ENCODE measurements at places on chromosomes 2 and 18. TPM values are rescaled to one million over a fixed set of nuclear protein-coding genes. Genes with fewer than 3 reads are reported as not detected.

COBLL1 gene
- total RNA-seq: 12.1 TPM

DNA sequence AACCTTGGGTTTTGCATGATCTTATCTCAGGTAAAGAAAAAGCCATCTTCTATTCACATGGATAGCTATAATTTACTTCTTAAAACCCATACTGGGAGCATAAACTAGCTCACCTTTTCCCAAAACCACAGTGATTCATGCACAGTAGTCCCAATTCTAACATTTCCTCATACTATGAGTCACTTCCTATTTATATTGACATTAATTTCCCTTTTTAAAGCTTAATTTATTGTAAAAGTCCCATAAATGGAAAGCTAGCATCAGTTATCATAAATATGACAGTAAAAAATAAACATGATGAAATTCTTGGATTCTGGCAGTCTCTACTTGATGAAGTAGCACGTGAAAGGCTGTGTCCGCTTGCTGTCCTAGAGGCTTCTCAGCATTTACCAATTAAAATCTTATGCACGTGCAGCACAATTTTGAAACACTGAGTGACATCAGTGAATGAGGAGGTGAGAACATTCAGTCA is 180.1 kb downstream of the CDH2 start:
- no peak for DNase-seq

- peak; percentile 69 for DNase-seq
These were observed 80.8 kb downstream of the GAREM1 start for GRCh38 chr18:32389858-32390257.

- no peak for DNase-seq
These were observed 1272.8 kb downstream of the SUCLG1 start for GRCh38 chr2:83186105-83186760.

DNA sequence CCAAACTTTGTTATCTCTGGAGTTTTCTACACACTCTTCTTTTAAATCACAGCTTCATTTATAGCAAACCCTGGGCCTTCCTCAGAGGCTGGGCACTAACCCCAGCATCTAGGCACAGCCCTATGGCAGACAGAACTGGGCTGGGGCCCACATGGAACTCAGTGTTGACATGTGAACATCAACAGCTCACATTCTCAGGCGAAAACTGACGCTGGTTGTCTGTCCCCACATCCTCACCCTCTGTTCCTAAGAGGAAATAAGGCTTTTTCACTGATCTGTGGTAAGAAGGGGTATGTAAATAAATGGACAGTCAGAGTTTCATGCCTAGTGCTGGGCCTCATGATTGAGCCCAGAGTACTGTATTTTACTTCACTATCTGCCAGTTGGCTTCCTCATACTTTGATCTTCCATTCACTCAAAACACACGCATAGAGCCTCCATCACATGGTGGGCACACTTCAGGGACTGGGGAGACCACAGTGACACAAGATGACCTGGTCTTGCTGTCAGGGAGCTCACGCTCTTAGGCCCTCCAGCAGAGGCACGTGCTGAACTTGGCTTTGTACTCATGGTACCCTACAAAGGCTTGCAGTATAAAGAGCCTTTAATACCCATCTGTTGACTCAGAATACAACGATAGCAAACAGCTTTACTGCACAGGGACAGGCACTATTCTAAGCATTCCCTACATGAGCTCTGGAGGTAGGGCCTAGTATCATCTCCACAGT is 43.0 kb downstream of the EFEMP1 start:
- DNase-seq: peak; percentile 39

GPR45 gene
- total RNA-seq: not detected

ITPRIPL1 gene
- 1.0 TPM for total RNA-seq

DNA sequence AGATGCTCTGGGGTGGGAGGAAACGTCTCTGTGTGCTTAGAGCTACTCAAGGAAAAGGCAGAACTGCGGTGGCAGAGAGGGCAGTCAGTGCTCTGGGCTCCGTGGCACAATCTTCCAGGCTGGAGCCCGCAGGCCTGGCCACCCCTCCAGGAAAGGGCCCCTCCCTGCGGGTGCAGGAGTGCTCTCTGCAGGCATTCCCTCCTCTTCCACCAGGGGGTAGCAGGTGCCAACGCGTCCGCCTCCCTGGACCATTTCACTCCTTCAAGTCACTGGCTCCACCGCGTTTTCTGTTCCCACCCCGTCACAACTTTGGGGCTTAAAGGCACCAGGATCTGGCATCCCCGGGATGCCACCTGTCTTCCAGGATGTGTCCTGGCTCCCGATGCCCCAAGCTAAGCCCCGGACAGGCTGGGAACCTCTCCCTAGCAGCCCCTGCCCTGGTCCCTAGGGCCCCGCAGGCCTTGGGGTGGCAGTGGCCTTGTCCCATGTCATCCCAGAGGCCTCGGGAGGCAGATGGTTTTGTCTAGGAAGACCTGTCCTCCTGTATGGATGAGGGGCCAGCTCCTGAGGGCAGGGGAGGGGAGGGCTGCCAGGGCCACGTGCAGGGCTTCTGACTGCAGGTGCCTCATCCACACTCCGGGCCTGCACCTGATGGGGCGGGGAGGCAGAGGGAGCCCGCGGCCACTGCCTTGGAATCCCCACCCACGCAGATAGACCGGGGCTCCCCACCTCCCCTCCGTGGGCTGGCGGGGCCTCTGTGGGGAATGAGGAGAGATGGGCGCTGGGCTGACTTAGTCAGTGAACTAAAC is 26.4 kb downstream of the KCNIP3 start:
- no peak for DNase-seq

PSMA8 gene
- 0.48 TPM for total RNA-seq

GRCh38 chr2:226725126-226725860 is 74.3 kb downstream of the IRS1 start:
- DNase-seq: peak; percentile 41

DNA sequence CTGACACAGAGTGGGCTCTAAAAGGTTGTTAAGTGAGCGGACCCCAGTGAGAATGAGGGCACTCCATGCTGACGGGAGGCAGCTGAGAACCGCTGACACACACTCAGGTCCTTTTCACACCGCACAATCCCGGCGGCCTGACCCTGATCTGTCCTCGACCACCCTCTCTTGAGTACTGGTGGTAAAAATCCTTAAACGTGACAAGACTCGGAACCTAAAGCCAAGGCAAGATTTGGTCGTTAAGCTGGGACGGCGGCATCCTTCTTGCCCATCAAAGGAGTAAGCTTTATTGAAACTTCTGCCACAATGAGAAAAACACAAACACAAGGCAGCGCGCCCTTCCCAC is 569 bp downstream of the TMX3 start:
- no peak for DNase-seq

CHRNG gene
- total RNA-seq: not detected

MPP4 gene
- total RNA-seq: not detected

GRCh38 chr18:13606604-13607254 is 119.6 kb downstream of the FAM210A start:
- no peak for DNase-seq

- no peak for DNase-seq
These were observed 11.4 kb downstream of the UBE2F start for GRCh38 chr2:237978058-237978712.

CCDC178 gene
- 0.35 TPM for total RNA-seq

GRCh38 chr18:63686871-63687270 is 15.9 kb upstream of the SERPINB11 start:
- DNase-seq: no peak

GRCh38 chr18:12477606-12478005 is 69.9 kb downstream of the PRELID3A start:
- DNase-seq: no peak

GRCh38 chr18:67935638-67936037 is 419.1 kb upstream of the DSEL start:
- DNase-seq: no peak

DNA sequence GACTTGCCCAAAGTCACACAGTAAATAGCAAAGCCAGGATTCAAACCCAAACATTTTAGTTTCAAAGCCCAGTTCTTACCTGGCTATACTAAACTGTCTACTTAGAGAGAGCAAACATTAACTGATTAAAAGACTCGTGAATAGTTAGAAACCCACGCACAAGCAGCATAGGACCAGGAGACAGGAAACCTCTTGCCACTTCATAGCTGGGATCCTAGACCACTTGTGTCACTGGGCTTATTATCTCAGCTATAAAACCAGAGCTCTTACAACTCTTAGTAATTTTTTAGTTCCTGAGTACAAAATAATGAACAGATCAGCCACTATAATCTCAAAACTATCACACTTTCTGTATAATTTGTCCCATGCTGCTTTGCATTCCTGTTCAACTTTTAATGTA is 2.4 kb upstream of the AAK1 start:
- no peak for DNase-seq

SERPINB13 gene
- total RNA-seq: not detected

GRCh38 chr18:46070232-46070631 is 1.8 kb downstream of the PSTPIP2 start:
- no peak for DNase-seq

DNA sequence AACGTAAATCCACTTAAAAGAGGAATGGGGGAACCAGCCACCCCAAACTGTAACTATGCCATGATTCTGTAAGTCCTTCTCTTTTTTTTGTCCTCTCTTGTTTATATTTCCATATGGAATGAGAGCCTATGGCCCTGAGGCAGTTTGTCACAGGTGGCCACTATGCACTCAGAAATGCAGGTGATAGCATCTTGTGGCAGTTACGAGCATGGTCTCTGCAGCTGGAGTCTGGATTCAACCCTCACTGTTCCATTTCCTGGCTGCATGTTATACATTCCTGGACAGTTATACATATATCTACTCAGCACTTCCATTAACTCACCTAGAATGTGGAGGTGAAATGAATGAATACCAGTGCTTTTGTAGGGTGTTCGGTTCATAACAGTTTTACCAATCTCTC is 291.5 kb upstream of the FANCL start:
- no peak for DNase-seq

DNA sequence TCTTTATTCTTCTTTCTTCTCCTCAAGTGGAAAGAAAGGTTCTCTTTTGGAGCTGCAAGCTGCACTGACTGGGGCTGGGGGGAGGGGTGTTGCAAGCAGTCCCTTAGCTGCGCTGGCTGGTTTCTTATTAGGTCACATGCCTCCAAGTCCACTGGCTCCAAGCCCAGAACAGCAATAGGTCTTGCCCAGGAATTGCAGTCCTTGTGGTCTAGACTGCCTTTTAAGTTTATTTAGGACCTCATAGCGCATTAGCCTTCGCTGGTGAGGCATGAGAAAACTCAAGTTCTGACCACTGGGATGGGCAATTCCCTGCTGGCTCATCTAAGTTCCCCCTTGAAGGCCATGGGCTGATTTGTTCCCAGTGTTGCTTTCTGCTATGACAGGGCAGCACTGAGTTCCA is 138.6 kb upstream of the SCN7A start:
- no peak for DNase-seq

- no peak for DNase-seq
These were observed 40.3 kb upstream of the ATP8B1 start for GRCh38 chr18:57843386-57843785.

DNA sequence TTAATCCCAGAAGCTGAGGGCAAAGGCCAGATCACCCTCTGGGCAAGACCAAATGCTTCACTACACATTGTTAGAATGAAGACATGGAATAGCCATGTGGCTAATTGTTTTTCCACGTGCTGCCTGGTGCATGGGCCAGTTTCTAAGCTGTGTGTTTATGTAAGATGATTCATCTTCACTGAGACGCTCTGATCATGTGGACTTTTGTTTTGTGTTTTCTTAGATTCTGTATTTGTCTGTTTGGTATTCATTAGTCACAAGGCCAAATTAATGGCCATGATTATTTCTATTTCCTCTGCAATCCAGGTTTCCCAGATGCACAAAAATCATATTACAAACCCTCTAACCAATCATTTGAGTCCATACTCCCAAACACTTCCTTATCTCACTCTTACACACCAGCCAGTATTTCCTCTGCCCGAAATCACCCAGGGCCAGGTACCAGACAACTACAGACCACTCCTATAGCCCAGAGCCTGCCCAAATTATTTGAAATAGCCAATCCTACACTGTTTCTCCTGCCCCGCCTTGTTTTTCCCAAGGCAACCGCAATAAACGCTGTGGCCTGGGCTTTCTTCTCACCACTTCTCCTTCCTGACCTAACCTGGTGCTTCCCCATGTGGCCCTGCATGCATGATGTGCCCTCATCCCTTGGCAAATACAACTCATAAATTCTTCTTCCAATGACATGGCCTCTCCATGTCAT is 94.2 kb upstream of the SP3 start:
- no peak for DNase-seq

GRCh38 chr18:5421981-5422380 is 121.8 kb downstream of the EPB41L3 start:
- DNase-seq: no peak

DNA sequence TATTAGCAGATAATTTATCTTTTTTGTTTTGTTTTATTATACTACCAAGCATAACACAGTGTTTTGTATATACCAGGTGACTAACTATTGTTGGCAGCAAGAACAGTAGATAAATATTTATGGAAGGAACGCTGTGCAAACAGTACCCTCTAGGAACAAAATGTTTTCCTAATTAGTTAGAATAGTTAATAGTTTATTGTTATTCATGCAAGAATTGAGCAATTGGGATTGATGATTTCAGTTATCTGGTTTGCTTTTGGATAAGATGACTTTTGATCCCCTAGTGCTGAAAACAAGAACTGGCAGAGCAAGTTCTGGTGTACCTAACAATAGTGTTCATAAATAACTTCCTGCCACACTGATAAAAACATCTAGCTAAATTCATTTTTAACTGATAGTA is 323.3 kb downstream of the TGIF1 start:
- no peak for DNase-seq

GRCh38 chr2:45897842-45898241 is 246.4 kb downstream of the PRKCE start:
- DNase-seq: no peak

LYPD6B gene
- total RNA-seq: not detected

Measured in Right ventricle myocardium superior (tissue), 1 donor.